GM10248 (cell line): ENCODE measurements at places on chromosomes 2 and 18.

- DNase-seq, result no peak
Observed at GRCh38 chr2:240230291-240230931, 90.0 kb upstream of the OTOS start.

DNA sequence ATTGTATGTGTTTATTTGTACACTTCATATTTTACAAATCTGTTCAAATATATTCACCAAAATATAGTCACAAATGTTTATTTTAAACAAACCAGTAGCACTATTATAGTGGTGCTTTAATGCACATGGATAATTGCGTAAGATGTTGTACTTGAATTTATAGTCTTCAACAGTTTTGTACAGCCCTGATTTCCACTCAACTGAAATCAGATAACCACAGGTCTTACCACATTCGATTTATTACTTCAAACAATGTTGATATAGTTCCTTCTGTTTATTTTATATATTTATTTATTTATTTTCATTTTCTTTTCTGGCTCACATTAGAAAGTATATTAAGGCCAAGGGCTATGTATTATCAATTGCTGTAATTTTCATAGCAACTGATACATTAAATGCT is 99.4 kb upstream of the ZNF804A start:
- no peak for DNase-seq

DNA sequence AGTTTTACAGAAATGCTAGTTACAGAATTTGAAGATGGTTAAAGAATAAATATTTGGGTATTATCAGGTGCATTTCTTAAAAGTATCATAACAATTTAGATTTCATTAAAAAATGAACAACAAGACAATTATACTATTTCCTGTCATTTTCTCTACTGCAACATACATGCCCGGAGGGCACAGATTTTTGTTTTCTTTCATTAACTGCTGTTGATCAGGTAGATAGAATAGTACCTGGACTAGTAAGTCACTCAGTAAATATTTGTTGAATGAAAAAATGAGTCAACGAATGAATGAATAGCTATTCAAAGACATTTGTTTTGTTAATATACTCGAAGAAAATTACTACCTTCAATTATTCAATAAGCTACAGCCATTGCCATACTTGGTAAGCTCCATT is 531.2 kb upstream of the VRK2 start:
- no peak for DNase-seq

DNA sequence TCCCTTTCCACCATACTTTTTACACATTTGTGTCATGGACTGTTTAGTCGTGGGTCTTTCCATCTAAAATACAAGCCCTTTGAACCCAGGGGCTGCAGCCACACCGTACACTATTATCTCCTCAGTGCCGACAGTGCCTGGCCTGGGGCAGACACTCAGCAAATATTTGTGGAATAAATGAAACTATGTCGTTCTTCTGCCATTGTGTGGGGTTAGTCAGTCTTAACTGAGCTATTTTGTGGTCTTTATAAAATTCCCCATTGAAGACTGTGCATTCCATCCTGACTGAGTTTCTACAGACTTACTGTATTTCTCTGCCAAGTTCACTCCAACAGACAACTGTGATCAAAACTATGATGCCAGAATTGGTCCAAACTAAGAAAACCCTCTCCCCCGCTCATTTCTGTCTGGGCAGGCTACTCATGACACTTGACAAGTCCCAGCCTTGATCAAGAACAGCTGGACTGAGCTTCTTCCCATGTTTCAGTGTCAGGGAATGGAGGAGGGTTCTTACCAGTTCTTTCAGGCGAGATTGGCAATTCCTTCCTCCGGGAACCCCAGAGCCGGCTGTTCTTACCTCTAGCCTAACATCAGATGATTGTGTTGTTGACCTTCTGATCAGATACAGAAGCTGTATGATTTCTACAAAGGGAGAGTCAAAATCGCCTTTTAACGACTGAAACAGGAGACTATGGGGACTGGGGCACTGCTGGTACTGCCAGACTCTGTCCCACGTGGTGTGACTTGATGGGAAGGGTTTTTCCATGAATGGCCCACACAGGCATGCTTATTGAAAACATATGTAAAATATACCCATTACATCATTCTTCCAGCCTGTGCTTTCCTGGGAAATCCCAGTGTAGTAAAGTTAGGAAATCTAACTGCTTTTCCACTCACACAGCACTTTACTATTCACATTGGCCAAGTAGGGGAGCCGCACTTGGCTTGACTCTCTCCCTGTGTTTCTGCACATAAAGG is 77.4 kb upstream of the NPAS2 start:
- DNase-seq, result no peak

- DNase-seq, result no peak
Observed at GRCh38 chr2:191625016-191625415, 52.9 kb upstream of the NABP1 start.

DNA sequence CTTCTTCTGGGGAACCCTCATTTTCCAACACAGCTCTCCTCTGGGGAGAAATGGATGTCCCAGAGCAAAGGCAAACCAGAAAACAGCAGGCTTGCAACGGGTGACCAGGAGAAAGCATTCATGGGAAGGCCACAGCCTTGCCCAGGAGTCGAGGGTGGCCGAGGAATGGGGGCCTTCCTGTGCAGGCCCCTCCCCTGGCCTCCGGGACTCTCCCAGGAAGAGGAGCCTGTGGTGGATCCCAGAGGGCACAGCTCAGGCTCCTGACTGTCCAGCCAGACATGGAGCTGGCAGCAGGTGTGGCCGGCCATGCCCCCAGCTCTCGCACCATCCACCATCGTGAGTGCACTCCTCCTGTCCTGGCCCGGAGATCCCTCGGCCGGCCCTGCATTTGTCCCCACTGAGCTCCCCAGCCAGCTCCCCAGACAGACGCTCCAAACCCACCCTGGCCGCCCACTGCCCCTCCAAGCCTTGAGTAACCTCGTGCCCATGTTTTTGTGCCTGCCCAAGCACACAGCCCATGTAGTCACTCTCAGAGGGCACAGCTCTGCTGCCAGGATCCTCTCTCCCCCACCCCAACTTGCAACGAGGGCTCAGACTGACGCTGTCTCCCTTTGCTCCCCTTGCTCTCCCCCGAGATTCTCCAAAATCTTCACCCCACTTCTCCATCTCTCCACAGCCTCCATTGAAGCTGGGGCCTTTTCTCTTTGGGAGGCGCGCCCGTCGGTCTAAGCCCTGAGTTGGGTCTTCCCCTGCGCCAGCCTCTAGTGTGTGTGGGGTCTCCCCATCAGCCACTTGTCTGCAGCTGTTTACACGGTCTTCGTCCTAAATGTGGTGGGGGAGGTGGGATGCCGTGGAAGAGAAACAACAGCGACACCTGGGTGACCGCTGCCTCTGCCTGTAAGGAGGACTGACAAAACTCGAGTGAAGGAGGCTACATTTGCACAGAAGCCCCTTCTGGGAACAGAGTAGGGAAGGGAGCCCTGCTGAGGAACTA is 9.8 kb downstream of the PRLH start:
- no peak for DNase-seq

GRCh38 chr18:35933982-35934381 is 38.5 kb upstream of the RMP24 start:
- DNase-seq, result no peak

GRCh38 chr2:10302479-10303180 is at the start of gene HPCAL1:
Gene HPCAL1 (plus strand): TSS chr2:10302904. CDS start chr2:10419758, 116,854 bp downstream.
- DNase-seq, result peak; percentile 95

DNA sequence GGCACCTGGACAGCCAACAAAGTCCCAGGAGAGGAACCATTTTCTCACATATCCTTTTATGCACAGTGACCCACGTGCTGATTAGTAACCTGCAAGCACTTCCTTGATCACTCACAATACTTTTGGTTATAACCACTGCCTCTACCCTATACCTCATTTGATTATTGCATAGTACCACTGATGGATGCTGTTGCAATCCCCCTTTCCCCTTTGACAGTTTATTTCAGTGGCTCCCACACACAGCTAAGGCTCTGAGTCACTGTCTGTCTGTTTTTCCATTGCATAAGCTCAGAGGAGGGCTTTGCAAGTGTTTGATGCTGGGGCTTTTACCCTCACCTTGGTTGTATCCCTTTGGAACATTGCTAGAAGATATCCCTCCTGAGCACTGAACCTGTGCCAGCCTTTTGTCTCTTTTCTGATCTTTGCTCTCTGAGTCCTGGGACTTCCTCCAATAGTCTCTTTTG is 101.7 kb upstream of the RBBP8 start:
- no peak for DNase-seq

- no peak for DNase-seq
Observed at GRCh38 chr2:190308031-190308430, 11.6 kb downstream of the HIBCH start.

DNA sequence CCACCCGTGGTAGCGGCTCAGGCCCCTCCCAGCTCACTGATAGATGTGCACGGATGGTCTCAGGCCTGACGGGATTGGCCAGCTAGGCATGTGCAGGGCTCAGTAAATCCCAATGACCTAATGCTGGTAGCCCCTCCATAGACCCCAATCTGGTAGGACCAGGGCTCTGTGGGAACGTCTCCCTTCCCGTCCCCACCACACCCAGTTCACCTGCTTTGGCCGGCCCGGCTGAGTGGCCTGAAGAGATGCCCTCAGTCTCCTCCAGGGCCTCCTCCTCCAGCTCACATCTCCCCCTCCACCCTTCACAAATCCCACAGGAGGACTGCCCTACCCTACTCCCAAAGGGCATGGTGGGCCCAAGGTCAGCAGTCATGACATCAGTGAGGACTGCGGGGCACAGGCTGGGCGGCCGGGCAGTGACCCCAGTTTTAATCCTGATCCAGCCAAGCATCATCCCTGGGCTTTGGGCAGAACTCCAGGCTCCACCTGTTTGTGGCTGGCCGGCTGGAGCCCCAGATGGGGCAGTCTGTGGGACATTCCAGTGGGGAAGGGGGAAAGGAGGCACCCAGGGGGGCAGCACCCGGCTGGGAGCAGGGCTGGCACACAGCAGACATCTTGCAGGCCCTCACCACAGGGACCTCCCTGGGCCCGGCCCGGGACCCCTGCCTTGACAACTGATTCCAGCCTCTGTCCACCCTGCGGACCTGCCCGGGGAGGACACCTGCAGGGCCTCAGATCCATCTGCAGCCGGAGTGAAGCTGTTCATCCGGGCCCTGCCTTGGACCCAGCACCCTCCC is 2.3 kb downstream of the KIF1A start:
- no peak for DNase-seq

- no peak for DNase-seq
Observed at GRCh38 chr2:211816754-211817153, 721.8 kb downstream of the ERBB4 start.
